Activated CD4-positive, alpha-beta T cell treated with anti-CD3 and anti-CD28 coated beads, Interleukin-2, Interleukin-6, amounts not matched to agents 100 ng/mL and 50 ng/mL, durations not matched to agents 16 hours and 8 hours (primary cell): ENCODE measurements at places on chromosomes 6 and 20.

- no peak for DNase-seq
Measured at GRCh38 chr6:16743664-16744210, 17.5 kb downstream of the ATXN1 start.

DNA sequence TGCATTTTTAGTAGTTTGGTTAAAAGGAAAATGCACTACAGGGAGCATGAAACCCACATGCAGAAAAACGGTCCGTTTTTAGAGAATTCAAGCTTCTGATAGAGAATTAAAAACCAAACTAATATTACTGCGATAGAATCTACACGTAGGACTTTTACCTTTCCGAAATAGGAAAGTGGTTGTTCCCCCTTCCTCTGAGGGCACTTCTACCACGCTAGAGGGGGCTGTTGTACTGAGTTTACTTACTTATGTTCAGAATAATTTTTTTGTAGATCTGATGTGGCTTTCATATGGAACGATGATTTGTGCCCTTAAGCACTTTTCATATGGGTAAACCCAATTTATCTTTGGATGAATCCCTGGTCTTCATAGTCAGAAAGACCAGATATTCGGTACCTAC lies 264.3 kb upstream of the PLN start:
- DNase-seq, result peak; percentile 58

DNA sequence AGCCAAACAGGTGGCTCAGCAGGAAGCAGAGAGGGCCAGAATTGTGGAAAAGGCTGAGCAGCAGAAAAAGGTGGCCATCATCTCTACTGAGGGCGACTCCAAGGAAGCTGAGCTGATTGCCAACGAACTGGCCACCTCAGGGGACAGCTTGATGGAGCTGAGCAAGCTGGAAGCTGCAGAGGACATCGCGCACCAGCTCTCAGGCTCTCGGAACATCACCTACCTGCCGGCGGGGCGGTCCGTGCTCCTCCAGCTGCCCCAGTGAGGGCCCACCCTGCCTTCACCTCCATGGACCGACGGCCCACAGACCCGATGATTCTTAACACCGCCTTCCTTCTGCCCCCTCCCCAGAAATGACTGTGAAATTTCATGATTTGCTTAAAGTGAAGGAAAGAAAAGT lies 17.8 kb upstream of the RAET1L start:
- no peak for DNase-seq

DNA sequence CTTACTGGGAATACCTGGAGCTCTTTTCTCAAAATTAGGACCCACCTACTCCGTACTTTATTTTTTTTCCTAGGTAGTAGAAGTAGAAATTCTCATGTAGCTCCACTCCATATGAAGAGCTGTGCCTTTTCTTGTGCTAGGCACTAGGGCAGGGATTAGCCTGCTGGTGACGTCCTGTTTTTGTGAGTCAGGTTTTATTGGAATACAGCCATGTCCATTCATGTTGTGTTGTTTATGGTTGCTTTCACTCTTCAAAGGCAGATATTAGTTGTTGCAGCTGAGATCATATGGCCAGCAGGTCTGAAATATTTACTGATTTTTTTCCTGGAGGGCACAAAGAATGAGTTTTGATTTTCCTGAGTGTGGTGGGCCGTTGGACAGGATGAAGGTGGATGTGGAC lies 20.5 kb downstream of the XRN2 start:
- no peak for DNase-seq

DNA sequence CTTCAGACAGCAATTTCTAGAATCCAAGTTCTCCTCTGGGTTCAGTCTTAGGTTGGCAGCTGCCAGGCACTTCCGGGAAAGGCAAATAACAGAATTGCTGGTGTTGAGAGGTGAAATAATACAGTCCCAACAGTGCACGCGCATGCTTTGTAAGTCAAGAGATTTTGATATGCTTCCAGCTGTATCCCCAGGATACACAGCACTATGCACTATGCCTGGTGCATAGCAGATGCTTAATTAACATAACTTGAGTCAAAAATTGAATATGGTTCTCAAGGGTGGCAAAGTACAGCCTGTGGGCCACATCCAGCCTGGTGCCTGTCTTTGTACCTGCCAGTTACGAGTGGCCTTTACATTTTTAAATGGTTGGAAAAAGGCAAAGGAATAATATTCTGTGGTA lies 18.9 kb upstream of the PMEPA1 start:
- no peak for DNase-seq

GRCh38 chr6:24513602-24514001 lies 18.8 kb downstream of the ALDH5A1 start:
- no peak for DNase-seq

DNA sequence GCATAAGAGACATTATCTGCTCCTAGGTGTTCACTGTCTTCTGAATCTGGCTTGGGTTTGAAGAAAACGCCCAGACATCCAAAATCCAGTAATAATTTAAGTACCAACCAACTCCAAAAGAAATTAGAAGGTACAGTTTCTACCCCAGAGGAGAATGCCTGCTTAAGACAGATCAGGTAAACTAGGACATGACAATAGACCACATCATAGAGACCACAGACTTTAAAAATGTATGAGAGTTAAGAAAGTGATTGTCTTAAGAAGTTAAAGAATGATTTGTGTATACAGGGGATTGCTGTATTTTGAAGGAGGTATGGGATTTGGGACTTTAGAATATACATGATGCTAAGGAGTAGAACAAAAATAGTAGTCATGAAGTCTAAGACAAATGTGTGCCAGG lies 120.8 kb upstream of the EDN1 start:
- no peak for DNase-seq

GRCh38 chr6:111971866-111972532 lies 81.9 kb upstream of the CCN6 start:
- no peak for DNase-seq
